ENCODE measurements at places on chromosomes 6 and 20. TPM values are rescaled to one million over a fixed set of nuclear protein-coding genes. Genes with fewer than 3 reads are reported as not detected.
A peak's percentile ranks its signal among the peaks of the same experiment; 100 is the strongest.

UNC5CL gene
- total RNA-seq: 0.23 TPM

DNA sequence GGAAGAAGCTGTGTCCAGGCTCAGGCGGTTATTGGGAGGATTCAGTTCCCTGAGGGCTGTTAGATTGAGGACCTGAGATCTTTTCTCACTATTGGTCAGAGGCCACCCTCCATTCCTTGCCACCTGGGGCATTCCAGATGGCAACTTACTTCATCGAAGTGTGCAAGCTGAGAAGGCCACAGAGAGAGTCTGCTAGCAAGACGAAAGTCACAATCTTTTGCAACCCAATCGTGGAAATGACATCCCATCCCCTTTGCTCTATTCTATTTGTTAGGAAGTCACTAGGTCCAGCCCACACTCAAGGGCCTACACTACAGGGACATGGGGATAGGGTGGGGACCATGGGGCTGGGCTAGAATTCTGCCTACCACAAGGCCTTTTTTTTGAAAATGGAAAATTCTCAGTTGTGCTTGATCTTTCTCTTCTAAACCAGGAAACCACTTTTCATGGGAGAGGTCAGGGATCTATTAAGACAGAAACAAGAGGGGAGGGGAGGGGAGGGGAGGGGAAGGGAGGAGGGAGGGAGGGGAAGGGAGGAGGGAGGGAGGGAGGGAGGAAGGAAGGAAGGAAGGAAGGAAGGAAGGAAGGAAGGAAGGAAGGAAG, 217.2 kb downstream of the BCAS1 start:
- no peak for DNase-seq

DNA sequence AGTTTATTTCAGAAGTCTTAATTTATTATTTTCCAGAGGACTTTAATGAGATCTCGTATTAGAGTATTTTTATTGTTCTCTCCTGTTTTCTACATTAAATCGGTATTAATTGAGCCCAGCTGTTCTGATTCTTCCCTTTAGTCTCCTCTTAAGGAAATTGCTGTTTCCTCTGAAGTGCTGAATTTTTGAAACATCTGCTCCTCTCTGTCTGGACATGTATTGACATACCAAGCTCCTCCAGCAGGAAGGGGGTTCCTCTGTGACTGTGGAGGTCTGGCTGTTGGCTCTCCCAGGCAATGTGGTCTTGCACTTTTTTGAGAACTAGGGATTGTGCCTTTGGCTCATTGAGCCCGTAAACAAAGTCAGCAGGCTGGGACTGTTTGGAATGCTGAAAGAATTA, 74.9 kb downstream of the MAP3K4 start:
- DNase-seq: peak; percentile 48

DNA sequence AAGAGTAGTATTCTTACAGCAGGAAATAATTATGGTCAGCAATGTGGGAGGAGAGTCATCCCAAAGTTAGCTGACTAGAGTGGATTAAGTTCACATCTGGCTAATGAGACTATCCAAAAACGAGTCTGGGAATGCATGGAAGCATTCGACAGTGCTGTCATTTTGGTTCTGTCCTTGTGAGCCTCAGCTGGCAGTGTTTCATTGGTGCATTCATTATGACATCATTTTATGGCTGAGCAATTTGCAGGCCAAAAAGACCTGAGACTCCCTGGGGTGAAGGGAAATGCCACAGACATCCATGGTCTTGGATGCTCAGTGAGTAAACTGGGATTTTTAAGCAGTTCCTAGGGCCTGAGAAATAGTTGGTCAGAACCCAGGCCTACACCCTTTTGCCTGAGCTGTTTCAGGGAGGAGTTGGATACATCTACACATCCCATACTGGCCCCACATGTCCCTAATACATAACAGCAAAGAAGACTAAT, 196.4 kb upstream of the CCN2 start:
- peak; percentile 18 for DNase-seq

GRCh38 chr6:22826961-22827360, 257.6 kb downstream of the HDGFL1 start:
- no peak for DNase-seq

DNA sequence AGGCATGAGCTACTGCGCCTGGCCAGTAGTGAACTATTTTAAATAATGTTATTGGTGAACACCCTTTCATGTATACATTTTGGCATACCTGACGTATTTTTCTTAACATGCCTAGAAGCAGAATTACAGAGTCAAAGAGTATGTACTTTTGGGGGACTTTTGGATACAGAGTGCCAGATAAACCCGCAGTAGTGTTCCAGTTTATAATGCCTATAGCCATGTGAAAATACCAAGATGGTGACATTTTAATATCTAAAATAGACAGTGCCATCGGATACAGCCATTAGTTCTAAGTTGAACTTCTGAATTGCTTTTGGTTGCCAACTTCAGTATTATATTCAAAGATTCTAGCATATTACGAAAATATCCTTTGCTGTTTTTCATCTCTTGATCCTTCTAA, 20.3 kb downstream of the TM9SF4 start:
- no peak for DNase-seq

CABLES2 gene
- 12.9 TPM for total RNA-seq
